Stimulated activated CD4-positive, alpha-beta T cell treated with anti-CD3 and anti-CD28 coated beads, Interleukin-2, amount 100 ng/mL, for 24 hours (primary cell): ENCODE measurements at places on chromosomes 6 and 20.

GRCh38 chr6:120918137-120918536 lies 416.1 kb downstream of the TBC1D32 start:
- no peak for DNase-seq

GRCh38 chr20:48826883-48827771 lies 672 bp downstream of the PREX1 start:
- peak; percentile 46 for DNase-seq

DNA sequence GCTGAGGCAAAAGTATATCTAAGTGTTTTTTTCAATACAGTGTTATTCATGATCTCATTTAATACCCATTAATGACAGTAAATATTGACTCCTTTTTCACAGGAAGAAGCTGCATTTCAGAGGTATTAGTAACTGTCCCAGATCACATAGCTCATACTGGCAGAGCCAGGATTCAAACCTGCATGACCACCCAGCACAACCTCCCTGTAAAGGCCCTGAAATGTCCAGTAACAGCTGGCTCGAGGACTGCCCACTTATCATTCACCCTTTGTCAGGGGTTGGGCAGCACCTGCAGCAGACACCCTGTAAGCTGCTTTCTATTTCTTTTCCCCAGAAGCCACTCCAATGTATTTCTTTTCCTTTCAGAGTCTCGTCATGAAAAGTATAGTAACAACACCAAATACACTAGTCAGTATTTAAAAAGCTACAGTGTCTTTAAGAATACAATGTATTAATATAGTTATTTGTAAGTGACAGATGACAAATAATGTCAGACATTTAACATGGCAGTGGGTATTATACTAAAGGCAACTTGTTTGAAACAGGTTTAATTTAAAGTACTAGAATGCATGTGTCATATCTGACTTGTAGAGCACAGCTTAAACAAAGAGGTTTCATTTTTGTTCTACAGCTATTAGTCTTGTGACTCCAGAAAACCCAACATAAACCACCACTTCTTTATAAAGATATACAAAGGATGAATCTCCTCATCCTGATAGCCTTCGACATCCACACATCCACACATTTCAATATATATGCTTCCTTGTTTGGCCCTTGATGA lies 841.6 kb upstream of the GJE1 start:
- no peak for DNase-seq

DNA sequence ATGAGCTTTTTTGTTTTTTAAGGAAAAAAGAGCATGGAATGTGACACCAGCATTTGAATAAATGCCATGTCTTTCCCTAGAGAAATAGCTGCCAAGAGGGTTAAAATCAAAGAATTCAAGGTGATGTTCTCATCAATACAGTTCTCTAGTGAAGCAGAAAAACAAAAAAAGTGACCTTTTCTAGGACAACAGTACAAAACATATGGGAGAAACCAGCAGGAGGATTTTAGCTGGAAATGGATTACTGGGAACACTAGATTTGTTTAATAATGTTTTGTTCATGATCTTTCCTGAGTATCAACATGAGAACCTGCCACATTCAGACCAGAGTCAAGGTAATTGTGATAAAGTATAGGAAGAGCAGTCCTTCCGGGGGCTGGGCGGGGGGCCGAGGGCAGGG lies 372.2 kb downstream of the LMBRD1 start:
- DNase-seq: no peak

DNA sequence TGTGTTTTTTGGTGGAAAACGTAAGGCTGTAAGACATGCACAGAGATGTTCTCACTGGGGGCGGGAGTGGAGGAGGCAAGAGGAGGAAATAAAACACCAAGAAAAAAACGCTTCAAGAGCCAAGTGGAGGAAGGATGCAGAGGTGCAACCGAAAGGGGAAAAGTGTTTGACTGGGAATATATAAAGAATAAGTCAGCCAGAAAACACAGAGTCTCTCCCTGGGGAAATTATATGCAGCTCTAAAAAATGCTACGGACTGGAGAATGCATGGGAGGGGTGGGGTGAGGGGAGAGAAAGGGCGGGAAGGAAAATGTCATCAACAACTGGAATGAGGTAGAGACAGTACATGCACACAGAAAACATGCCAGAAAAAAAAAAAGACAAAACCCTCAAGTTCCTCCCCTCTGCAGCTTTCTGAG lies 133.5 kb downstream of the SCML4 start:
- DNase-seq: no peak

GRCh38 chr20:63686492-63687321 lies 9.7 kb upstream of the TNFRSF6B start:
- peak; percentile 64 for DNase-seq

DNA sequence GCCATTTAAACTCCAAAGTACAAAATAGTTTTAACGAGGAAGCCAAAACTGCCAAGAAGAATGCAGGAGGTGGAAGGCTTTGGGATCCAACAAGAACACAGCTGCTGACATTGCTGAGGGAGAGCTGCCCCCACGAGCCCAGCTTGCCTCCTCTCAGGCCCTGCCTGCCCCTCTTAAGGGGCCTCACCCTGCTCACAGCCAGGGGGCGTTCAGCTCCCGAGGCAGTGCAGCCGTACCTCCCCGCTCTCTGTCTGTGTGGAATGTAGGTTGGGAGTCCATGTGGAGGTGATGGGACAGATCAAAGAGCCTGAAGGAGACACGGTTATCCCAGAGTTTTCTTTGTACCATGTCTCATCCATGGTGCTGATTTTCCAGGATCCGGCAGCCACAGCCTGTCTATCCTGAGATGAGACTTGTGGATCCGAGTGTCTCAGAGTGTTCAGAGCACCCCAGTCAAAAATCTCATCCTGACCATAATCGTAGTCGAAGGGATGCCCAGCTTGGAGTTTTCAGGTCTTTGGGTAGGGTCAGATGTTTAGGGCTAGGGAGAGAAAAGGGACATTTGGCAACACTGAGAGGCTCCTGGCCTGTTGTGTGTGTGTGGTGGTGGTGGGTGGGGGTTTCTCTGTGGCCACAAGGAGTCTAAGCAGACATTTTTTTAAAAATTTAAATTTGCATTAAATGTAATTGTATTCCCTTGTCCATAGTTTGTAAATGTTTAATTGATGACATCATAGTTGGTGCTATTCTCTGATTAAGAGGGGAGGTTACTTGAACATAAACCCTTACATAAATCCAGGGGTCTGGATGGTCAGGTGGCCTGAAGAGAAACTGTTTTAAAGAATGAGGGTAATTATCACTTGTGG lies 111.4 kb upstream of the CLDN20 start:
- no peak for DNase-seq
